M059J (cell line): ENCODE measurements at places on chromosomes 13 and 19. TPM values are rescaled to one million over a fixed set of nuclear protein-coding genes. Genes with fewer than 3 reads are reported as not detected.

- DNase-seq, result no peak
Observed at GRCh38 chr19:7690779-7691258, 10.2 kb downstream of the TRAPPC5 start.

- no peak for DNase-seq
Observed at GRCh38 chr19:10144361-10144760, 24.7 kb upstream of the EIF3G start.

The SYNGR4 gene
- 0.42 TPM in 1 of 2 replicates, not detected in the other for total RNA-seq

The ANKRD24 gene
- 0.12 and 0.20 TPM in 2 replicates for total RNA-seq

The C19orf18 gene
- not detected in 2 replicates for total RNA-seq
